ENCODE measurements at places on chromosomes 6 and 20. TPM values are rescaled to one million over a fixed set of nuclear protein-coding genes. Genes with fewer than 3 reads are reported as not detected.

- DNase-seq: no peak
Observed at GRCh38 chr6:116300566-116300965, 20.8 kb upstream of the TSPYL1 start.

DNA sequence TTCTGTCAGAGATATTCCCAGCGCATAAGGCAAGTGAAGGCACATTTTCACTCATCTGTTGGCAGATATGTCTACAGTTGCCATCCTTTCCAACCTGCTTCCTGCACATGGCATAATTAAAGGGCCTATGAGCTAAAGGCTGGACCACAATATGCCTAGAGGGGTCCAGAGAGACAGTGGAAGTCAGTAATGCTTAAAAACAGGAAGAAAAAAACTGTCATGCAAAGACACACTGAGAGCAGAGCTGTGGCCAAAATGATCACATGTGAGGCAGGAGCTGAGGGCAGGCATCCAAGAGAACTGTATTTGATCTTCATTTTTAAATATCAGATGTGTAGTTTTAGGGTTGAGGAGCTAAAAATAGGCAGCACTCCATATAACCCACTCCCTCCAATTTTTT, 125.0 kb upstream of the BACH2 start:
- DNase-seq: no peak

GRCh38 chr6:49790341-49790740, 3.3 kb upstream of the PGK2 start:
- DNase-seq: no peak

DNA sequence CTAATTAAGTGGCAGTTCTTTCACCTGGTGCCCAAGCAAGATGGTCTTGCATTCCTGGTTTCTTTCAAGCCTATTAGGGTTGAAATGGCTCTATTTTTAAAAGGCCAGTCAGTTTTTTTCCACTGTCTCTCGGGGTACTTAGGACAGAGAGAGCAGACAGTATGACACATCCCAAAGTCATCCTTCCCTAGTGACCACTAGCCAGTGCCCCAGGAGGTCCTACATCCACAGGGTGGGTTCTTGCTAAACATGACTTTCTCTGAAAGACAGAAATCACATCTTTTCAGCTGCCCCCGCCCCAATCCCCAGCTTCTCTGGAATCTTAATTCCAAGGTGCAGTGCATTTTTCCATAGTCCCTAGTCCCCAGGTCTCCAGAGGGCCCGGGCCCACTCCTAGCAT, 192.4 kb downstream of the SLC24A3 start:
- DNase-seq: no peak

DNA sequence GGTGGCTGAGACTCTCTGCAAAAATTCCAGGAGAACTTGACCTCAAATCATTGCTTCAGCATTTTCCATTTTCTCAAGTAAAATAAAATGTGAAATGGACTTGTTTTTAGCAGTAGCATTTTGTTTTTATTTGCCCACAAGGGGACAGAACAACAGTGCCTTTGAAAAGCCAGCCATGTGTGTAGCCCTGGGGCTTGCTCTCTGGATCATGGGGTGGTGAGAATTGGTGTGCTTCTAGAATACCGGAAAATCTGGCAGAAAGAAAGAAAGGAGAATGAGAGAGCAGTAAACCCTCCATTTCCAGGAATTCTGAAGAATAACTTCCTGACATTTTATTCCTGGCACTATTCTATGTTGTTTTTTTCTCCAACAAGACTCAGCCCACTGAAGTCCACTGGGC, 254.7 kb upstream of the MOCS1 start:
- no peak for DNase-seq

DNA sequence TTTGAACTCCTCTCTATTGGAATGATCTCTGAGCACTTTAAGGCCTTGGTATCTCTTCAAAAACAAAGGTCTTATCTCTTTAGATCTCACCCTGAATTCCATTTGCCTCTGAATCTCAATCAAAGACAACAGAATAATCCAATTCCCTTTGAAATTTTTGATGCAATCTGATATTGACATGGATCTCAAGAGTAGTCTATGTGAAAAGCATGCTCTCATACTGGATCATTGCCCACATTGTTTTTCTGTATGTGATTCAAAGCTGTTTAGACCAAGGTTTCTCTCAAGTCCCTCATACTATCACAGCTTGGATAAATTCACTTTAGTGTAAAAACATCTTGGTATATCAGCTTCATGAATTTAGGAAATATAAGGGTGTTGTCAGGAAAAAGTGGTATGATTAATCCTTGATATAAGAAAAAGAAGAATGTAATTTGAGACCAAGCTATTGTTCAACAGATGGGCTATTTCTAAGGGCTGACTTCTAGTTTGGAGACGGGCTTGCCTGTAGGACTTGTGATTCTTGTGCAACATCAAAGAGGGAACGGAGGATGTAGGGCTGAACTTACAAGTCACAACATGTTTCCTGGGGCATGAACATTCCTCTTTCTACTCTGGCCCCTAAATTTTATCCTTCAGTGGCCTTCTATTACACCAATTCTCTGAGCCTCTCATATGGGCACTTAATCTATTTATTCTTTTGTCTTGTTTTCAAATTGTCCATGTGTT, 77.9 kb upstream of the CITED2 start:
- DNase-seq: no peak

- no peak for DNase-seq
Observed at GRCh38 chr6:4979426-4979825, 24.4 kb downstream of the RPP40 start.

DNA sequence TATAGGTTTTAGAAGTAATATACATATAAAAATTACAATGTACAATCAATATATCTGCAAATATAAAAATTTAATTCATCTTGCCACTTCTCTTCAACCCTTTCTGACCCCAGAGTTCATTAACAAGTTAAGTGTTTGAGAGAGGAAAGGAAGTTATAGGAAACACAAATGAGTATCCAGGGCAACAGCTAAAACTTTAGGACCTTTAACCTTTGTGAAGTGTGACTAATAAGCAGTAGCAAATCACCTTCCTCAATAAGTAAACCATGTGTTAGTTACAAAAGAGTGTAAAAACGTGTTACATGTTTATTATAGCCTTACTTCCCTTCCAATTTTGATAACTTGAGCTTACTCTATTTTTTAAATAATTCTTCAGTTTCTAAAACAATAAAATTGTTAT, 73.4 kb upstream of the SIM1 start:
- no peak for DNase-seq

DNA sequence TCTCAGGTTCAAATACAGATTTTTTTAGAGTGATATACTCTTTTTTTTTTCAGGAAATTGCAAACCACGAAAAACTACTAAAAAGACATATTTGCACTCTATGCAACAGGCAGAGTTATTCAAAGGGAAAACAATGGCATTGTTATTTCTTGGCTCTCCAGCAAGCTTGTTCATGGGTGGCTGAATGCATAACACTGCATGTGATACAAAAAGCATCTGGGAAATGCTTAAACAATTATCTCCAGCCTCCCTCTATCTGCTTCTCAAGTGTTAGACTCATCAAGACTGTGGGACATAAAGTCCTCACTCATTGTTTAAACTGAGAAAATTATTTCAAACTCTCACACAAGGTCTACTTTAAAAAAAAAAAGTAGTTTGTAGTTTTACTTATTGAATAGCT, 7.3 kb upstream of the COL12A1 start:
- DNase-seq: no peak

GRCh38 chr6:88547768-88548167, 381.6 kb upstream of the CNR1 start:
- DNase-seq: no peak

- no peak for DNase-seq
Observed at GRCh38 chr6:37654727-37655500, 42.8 kb downstream of the MDGA1 start.

Gene HIVEP2
- 3.5 TPM for total RNA-seq

Gene SNTA1
- 10.3 TPM for total RNA-seq

Gene MMS22L
- total RNA-seq: 37.5 TPM

Gene ACTL10
- 0.75 TPM for total RNA-seq

Gene FBXO9
- total RNA-seq: 62.4 TPM

Data from neural crest cell (in vitro differentiated cells).